ENCODE measurements at places on chromosomes 11 and 22.

- DNase-seq: no peak
These were observed 14.3 kb downstream of the PDGFB start for GRCh38 chr22:39230261-39231196.

DNA sequence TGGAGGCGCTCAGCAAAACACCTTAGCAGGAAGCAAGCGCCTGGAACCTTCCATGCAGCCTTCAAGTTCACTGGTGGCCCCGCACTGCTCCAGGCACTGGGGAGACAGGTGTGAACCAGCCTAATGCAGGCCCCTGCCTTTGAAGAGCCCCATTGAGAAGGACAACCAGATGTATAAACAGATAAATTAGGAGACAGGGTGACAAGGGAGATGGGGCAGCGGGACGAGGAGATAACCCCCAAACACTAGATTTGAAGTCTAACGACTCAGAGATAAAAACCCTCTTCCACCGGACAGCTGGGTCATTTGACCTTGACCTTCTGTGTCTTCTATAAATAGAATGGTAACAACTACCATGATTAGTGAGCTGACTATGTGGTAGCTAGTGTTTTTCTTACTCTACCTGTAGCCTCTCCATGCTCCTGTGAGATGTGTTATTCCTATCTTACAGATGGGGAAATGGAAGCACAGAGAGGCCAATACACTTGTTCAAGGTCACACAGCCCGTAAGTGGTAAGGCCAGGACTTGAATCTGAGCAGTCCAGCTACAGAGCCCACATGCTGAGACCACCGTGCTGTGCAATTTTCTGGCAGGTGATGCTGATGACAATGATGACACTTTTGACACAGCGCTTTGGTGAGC, 2.0 kb upstream of the PDGFB start:
- no peak for DNase-seq

- no peak for DNase-seq
These were observed 10.7 kb downstream of the DTX4 start for GRCh38 chr11:59182457-59183151.

GRCh38 chr22:39360674-39361413, 11.1 kb downstream of the SYNGR1 start:
- DNase-seq: no peak

GRCh38 chr11:3161720-3162409, 3.2 kb downstream of the OSBPL5 start:
- DNase-seq: no peak

DNA sequence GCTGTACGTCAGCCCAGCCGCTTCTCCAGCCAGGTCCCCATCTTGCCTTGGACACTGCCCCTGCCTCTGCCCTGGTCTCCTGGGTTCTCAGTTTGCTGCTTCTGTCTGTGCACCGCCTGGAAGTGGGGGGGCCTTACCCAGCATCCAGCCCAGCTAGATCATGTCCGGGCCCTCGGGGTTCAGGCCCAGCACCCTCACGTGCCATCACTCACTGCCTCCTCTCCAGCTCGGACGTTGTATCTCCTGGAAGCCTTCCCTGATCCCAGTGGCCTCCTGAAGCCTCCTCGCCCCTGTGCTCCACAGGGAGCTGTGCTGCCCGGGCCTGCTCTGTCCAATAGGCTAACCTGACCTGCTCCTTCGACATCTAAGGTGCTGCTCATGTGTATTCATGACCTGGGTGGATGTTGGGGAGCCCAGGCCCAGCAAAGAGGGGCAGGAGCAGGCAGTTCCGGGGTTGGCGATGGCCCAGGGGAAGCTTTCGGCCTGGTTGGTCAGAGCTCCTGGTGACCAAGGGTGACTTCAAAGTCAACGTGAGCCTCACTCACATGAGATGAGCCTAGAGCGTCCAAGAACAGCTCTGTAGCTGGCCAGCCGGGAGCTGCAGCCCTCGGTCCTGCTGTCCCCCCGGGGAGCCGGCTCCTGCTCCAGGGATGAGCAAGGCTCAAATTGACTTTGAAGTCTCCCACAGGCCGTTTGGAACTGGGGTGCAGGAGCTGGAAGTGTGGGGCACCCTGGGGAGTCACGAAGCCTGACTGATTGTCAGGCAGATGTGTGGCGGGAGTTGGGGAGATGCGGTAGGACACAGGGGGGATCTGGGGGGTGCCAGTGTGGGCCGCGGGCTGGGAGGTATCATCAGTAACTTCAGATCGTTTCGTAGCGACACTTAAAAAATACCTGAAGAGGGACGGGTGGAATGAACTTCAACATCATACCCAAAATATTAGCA, 5.2 kb upstream of the ASCL2 start:
- no peak for DNase-seq

DNA sequence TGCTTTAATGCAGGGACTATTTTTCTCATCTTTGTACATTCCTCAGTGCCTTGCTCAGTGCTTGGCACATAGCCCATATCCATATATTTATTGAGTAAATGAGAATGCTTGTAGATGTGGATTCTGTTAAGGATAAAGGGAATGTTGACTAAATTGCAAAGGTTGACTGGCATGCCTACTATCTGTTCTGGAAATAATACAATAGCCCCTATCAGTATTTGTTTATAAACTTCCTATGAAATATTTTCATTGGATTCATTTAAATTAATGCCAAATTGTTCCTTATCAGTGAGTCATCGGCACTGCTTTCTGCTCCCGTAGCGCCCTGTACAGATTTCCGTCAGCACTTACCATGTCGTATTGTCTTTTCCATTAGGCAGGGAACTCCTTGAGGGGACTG, 8.0 kb downstream of the RNF121 start:
- DNase-seq: no peak

DNA sequence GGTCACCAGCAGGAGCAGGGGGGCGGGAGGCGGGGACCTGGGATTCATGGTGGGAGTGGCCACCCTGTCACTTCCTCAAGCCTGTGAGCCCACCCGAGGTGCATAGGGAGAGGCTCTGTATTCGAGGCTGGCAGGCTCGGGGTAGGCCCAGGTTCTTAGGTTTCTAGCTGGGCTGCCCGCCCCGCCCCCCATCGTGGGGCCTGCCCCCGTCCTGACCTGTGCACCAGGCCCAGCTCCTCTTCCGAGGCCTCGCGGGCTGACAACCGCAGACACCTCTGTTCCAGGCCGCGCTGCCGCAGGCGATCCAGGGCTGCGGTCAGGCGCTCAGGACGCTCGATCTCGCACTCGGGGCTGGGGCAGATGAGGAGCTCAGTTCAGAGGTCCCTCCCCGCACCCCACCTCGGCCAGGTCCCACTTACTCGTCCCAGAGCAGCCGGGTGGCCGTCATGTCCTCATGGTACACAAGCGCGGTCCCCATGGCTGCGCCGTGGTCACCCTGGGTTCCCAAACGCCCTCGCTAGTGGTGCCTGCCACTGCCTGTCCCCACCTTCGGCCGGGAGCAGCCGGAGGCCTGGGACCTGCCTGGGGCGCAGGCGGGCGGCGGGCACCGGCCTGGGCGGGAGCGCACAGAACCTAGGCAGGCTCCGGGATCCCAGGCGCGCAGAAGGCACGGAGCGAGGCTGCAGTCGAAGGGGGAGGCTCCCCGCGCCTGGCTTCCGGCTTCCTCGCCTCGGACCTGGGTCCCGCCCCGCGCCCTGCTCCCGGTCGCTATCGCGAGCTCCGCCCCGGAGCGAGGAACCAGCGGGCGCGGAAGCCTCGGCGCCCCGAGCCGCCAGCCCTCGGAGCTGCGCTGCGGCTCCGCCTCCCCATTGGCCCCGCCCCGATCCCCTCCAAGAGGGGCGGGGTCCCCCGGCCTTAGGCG, at the start of gene HDAC10:
HDAC10 (minus strand) TSS at position 711 of the 922 bp plus-strand sequence; CDS start at position 478, 233 bp downstream.
- peak; percentile 93 for DNase-seq

- DNase-seq: no peak
These were observed 240.0 kb upstream of the LARGE1 start for GRCh38 chr22:34160141-34160783.

- DNase-seq: no peak
These were observed 104.1 kb upstream of the E2F8 start for GRCh38 chr11:19344661-19345518.

DNA sequence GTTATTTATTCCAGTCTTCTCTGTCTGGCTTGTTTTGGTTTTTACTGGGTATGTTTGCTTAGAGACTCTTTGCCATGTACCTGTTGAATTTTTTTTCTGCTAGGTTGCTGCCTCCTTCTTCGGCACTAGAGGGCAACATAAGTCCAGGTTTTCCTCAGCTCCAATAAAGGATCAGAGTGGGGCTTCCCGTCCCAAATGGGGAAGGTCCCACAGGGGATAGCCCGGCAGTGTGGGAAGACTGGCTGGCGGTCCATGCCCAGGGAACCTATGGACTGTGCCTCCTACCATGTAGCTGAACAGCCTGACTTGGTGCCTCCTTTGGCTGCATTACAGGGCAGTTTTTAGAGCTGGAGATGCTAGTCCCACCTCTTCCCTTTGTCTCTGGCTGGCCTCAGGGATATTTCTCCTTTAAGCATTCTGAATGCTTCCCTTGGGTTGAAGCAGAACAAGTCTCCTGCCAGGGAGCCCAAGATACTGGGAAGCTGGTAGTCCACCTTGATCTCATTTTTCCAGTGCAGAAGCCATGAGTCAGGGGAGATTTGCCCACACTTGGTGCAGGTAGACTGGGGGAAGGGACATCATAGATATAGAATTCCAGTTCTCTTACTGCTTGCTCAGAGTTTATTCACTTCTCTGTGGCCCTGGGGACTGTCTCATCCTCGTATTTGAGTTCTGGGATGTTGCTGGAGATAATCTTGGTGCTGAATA, 60.2 kb downstream of the BRD1 start:
- no peak for DNase-seq

DNA sequence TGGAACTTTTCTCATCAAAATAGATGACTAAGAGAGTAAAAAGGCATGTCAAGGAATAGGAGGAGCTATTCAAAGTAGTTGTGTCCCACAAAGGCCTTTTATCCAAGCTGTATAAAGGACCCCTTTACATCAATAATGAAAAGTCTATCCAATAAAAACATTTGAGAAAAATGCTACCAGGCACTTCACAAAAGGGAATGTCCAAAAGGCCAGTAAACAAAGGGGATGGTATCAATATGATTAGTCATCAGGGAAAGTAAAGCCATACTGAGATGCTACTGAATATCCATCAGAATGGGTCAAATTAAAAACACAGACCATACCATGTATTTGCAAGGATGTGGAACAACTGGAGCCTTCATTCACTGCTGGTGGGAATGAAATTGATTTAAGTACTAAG, 224.9 kb downstream of the NELL1 start:
- no peak for DNase-seq

DNA sequence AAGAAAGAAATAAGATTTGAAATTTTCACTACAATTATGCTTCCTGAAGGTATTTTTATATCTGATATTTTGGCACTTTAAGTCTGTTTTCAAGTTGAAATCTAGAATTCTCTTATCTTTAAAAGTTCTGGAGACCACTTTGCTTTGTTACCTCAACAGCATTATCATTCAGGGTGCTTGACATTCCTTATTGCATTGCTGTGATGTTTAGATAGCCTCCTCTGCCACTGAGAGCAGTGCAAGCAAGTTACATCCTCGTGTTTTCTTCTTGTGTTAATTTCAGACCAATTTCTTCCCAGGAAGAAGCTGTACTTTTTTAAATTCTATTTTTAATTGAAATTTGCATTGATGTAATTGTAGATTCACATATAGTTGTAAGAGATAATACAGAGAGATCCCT, 333.9 kb upstream of the KIRREL3 start:
- no peak for DNase-seq

DNA sequence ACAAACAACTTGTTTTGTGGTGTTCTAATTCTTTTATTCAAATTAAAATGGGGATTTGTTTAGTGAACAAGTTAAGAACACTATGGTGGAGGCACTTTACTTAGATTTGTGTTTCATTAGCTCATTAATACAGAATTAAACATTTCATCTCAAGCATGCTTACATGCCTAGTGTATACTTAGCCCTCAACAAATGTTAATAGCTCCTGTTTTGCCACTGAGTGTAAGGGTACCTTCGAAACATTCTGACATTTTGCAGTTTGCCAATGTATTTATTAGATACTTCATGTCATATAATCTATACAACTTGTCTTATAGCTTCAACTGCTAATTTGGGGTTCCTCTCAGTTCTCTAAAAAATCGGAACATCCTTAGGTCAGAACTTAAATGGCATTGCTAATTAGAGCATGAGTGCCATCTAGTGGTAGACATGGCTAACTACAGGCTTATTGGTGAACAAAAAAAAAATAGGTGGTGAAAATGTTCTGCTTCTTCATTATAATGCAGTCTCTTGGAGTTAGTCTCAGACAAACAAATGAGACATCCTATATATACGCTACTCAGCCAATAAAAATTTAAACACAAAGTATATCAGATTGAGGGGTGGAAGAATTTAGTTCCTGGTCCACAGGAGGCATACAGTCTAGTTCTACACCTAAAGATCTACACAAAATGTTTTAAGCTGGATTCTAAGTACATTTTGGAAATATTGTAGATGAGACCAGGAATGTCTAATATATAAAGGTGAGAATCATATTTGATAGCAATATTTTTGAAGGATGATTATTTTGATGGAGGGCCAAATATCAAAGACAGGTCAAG, 4.9 kb upstream of the CNTN5 start:
- peak; percentile 17 for DNase-seq

DNA sequence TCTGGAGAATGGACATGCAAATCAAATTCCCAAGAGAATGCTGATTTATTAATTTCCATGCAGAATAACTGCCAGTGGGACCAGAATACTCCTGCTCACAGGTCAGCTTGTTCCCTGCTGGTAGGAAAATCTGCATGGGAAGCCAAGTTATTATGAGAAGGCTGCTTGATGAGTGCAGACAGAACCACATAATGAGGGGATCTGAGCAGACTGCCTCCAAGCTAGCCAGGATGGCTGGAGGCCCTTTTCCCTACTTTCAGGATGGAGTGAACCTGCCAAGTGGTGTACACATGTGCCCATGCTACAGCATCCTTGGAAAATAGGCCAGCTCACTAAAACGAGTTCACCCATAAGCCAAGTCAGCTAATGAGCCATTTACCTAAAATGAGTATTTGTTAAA, 55.2 kb upstream of the ZBED5 start:
- DNase-seq: no peak

- peak; percentile 94 for DNase-seq
These were observed 44.2 kb upstream of the TTLL12 start for GRCh38 chr22:43230971-43231723.

DNA sequence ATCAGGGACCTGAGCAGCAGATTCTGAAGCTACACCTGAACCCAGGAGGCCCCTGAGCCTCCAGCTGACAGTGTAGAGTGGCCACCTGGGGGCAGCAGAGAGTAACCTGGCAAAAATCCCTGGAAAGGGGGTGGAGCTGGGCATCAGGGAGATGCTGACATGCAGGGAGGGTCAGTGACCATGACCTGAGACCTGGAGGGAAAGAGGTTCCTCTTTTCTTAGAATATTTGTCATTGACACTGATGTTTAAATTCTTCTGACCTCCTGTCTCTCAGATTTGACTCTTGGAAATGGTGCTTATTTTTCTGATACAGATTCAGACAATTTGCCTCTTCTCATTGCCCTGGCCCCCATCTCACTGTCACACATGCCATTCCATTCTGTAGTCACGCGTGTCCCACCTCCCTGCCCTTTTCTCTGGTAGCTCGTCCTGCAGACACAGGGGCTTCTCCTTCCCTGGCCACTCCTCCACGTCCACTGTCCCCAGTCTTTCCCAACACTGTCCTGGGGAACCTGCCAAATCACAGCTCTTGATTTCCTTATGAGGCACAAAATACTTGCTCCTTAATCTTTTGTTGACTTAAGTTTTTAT, 117.2 kb upstream of the IGLL5 start:
- no peak for DNase-seq

- no peak for DNase-seq
These were observed 7.5 kb upstream of the SPTY2D1 start for GRCh38 chr11:18641677-18642076.

GRCh38 chr11:68693484-68693882, 9.1 kb downstream of the GAL start:
- no peak for DNase-seq
